Hepatic stellate cell (primary cell): ENCODE measurements at places on chromosomes 13 and 19.
A peak's percentile ranks its signal among the peaks of the same experiment; 100 is the strongest.

DNA sequence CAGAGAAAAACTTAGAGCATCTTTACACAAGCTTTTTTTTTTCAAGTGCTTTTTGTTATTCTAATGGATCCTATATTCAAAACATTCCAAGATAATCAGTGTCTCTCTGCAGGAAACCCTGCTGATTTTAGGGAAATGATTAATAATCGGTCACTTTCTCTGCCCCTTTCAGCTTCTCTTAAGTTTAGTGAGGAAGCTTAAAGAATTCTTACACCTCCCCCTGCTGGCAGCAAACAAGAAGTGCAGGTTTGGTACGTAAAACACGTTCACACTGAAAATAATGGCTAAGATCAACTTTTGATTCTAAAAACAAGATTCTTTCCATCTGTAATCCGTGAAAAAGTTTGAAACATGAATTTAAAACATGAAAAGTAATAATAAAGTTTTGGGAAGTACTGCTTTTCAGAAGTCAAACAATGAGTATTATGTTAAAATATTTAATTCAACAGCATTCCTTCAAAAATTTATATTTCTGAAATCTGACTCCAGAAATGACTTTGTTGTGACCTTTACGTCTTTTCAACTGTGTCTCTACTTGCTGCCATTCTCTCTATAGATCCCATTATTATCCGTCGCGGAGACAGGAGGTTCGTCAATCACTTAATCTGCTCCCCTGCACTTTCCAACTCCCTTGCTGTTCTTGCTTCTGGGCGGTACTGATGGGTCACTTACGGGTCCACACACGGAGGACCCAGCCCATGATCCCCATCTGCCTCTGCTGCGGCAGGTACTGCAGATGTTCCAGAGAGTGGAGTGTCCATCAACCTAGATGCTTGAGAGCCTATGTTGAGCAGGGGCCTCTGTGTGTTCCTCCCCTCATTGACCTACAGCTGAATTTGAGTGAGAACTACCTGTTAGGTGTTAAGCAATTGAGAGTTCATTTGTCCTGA lies 203.1 kb upstream of the EDNRB start:
- peak; percentile 6 for DNase-seq

GRCh38 chr13:110648848-110649421 lies 33.6 kb downstream of the NAXD start:
- DNase-seq = no peak

GRCh38 chr13:29569253-29570050 lies 26.0 kb downstream of the SLC7A1 start:
- no peak for DNase-seq

DNA sequence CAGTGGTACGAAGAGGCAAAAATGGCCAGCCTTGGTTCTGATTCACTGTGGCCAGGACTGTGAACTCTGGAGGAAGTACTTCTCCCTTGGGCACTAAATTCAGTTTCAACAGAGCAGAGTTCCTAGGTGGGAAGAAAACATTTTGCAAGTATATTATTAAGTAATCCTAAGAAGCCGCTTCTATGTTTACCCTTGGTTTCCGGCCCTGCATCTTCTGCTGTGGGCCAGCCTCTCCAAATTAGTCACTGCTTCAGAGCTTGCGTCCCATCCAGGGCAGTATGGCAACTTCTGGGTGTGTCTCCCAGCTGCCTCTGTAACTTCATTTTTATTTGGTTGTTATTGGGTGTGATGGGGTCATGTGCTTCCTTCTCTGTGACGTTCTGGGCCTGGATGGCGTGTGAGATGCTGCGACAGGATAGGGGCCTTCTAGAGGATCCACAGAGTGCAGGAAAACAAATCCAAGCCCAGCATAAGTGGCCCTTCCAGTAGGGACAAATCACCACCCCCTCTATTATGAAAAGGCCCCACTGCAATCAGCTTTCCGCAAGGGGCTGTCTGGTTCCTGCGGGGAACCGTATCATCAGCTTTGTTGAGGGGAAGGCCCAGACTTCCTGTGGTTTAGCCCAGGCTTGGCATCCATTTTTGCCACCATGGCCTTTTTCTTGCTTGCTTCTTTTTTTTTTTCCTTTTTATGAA lies 55.1 kb upstream of the C1QTNF9 start:
- DNase-seq = no peak

DNA sequence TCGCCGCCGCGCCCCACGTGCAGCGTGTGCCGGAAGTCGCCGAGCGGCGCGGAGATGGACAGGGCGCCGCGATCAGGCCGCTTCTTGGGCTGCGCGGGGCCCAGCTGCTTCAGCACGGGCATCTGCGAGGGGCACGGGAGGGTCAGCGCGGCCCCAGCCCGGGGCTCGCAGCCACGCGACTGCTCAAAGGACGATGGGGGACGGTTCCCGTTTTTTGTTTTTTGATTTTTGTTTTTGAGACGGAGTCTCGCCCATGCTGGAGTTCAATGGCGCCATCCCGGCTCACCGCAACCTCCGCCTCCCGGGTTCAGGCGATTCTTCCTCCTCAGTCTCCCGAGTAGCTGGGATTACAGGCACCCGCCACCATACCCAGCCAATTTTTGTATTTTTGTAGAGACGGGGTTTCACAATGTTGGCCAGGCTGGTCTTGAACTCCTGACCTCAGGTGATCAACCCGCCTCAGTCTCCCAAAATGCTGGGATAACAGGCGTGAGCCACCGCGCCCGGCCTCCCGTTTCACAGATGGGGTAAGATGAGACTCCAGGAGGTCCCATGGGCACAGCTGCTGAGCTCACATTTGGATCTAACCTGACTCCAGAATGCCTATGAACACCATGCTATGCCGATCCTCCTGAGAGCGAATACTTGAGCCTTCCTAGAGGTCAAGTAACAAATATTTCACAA lies 2.0 kb upstream of the LENG9 start:
- no peak for DNase-seq

GRCh38 chr13:102724923-102725322 lies 30.1 kb upstream of the METTL21C start:
- DNase-seq = no peak

DNA sequence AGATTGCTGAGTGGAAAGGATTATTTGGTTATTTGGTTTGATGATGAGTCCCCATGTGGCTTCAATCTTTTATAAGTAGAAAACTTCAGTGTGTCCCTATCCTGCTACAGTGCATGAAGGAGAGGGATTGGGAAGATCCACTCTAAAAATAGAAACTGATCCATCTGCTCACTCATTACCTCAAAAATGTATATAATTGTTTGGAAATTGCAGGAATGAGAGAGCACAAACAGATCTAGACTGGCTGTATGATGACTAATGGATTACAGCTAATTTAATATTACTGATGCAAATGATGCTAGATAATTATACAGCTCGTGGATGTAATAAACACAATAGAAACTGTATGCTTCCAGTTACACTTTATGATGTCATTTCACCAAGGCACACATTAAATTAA lies 625.3 kb upstream of the PRR20A start:
- no peak for DNase-seq

DNA sequence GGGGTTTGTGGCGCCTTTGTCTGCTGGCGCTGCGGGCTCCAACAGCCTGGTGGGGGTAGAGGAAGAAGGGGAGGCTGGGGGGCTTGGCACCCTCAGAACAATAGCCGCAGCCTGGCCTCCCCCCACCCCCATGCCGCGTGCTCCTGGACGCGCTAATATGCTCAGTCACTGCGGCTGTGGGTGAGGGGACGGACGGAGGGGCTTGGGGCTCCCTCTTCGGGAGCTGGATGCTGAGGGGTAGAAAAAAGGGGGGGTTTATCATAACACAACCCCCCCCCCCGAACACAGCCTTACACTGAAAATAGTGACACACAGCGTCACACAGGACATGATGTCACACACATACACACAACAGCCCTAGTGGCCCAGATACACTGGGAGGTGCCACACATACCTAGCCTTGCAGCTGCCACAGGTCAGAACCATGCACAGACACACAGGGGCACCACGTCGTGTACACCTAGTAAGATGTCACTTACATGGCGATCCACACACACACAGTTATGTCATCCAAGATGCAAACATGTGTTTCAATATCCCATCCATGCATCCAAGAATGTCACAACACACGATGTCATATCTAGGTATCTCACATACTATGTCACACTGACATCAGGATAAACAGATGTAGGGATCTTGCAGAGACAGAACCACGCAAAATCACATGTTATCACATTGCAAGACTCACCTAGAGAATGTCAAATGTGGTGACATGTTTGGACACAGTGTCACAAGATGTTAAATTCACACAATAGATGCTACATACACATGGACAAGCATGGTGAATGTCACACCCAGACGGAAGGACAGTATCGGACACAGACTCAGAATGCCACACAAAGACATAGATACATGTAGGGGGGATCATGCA lies 806 bp downstream of the MAST1 start:
- no peak for DNase-seq

GRCh38 chr19:49538643-49539042 lies 10.8 kb downstream of the RCN3 start:
- no peak for DNase-seq

GRCh38 chr19:5563935-5564612 lies 3.7 kb downstream of the TINCR start:
- DNase-seq = no peak

DNA sequence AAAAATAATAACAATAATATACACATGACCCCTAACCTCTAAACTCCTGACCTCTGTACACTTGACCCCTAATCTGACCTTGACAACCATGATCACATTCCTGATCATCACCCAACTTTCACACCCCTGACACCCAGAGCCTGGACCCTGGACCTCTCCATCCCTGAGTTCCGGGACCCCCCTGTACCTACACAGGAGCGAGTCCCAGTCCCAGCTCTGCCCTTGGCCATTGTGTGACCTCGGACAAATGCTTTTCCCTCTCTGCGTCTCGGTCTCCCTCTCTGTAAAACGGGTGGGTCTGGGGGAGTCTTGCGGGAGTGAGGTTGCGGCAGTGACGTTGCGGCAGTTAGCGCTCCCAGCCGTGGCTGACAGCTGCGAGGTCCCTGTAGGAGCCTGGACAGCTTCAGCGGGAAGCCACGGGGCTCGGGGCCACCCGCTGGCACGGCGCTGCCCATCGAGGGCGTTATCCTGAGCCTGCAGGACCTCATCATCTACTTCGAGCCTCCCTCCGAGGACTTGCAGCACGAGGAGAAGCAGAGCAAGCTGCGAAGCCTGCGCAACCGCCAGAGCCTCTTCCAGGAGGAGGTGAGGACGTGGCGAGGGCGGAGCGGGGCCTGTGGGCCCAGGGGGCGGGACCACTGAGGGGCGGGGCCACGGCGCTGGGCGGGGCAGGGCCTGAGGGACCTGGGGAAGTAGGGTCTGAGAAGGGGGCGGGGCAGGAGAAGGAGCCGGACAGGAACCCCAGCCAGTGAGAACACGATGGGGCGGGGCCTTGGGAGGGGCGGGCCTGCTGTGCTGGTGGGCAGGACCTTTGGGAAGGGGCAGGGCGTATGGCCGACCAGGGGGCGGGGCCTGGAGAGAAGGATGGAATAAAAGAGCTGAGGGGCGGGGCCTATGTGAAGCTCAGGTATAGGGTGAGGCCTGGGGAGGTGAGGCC lies 19.2 kb downstream of the RYR1 start:
- no peak for DNase-seq

- DNase-seq = peak; percentile 90
Observed at GRCh38 chr19:14517840-14518505, at the start of gene DNAJB1. DNAJB1 (minus strand) TSS chr19:14518397; CDS start chr19:14518349, 48 bp downstream.

GRCh38 chr19:37077501-37077933 lies 716 bp upstream of the ZNF420 start:
- no peak for DNase-seq

GRCh38 chr13:37868691-37869505 lies 674 bp downstream of the TRPC4 start:
- DNase-seq = peak; percentile 24

- peak; percentile 82 for DNase-seq
Observed at GRCh38 chr19:4914736-4915501, 5.6 kb downstream of the UHRF1 start.

GRCh38 chr19:53504885-53505284 lies 33.1 kb upstream of the ZNF331 start:
- DNase-seq = no peak

DNA sequence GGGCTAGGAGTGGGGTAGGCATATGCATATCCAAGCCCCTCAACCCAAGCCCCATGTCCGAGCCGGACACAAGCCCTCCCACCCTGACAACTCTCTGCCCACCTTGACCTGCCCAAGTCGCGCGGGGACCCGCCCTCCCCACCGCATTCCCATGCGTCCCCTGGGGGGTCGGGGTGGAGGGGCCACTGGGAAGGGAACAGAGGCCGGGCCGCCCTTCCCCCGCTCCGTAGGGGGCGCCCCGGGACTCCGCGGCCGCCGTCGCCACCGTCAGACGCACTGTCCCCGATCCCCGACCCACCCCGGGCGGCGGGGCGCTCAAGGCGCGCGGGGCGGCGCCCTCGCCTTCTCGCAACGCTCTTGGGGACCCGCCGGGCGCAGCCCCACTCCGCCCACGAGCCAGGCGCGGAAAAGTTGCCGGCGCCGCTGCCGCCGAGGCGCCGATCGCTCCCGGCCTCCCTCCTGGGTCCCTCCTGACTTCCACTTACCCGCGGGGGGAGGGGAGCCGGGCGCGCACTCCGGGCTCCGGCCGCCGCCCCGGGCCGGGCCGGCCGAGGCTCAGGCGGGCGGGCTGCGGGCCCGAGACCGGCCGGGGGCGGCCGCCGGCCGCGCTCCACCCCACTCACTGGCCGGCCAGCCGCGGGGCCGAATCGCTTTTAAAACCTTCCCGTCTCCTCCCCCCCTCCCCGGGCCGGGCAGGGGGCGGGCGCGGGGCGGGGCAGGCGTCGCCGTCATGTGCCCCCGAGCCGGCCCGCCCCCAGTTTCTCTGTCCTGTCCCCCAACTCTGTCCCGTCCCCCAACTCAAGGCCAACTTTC lies 34.4 kb upstream of the NANOS3 start:
- DNase-seq = peak; percentile 88
